ENCODE measurements at places on chromosomes 13 and 19.

DNA sequence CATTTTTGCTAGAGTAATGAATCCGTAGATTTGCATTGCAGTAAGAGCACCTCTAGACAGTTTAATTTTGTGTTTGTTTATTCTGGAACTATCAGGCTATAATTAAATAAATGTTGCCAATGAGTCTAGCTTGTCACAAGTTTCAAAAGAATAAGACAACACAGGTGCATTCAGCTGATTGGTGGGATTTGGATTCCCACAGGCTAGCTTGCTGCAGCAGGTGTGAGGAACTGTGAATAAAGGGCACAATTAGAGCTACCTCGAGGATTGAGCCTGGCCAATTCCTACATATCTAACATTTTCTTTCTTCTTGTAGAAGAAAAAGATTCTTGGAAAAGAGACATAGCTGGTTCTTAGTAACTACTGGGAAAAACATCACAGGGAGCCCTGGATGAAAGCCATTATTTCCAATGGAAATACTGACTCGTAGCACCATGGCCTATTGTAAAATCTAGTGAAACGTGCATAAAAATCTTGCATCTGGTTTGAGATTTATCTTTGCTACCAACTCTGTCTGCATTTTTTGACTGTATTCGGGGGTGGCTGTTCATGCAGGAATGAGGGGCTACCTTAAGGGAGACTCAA lies 360.9 kb downstream of the FGF9 start:
- DNase-seq = no peak

DNA sequence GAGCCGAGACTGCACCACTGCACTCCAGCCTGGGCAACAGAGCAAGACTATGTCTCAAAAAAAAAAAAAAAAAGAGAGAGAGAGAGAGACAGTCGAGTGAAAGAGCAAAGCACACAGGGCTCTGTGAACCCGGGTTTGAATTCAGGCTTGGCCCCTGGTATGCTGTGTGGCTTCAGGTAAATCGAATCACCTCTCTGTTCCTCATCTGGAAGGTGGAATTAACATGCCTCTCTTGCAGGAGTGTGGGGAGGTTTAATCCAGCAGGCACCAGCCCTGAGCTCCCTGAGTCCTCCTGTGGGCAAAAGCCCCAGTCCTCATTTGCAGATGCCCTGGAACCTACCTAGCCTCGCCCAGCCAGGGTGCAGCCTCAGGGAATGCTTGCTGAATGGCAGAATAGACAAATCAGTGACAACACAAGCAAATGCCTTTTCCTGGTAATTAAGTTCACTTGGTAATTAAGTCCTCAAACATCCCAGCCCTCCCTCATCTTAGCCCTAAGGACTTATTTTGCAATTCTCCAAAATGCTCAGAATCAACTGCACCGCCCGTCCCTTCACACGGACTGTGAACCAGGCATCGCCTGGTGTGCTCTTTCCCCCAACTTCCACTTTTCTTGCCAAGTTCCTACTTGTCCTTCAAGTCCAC lies 4.6 kb upstream of the ZNRF4 start:
- no peak for DNase-seq

- DNase-seq = no peak
Measured at GRCh38 chr13:33080972-33081590, 64.9 kb downstream of the KL start.

- DNase-seq = no peak
Measured at GRCh38 chr13:39047560-39047959, 9.3 kb downstream of the NHLRC3 start.

GRCh38 chr19:47428177-47428894 lies 9.0 kb upstream of the MEIS3 start:
- DNase-seq = peak; percentile 72

GRCh38 chr19:30336290-30336689 lies 35.9 kb upstream of the ZNF536 start:
- DNase-seq = no peak
